Ureter (tissue), 1 donor: ENCODE measurements at places on chromosomes 12 and 14.

DNA sequence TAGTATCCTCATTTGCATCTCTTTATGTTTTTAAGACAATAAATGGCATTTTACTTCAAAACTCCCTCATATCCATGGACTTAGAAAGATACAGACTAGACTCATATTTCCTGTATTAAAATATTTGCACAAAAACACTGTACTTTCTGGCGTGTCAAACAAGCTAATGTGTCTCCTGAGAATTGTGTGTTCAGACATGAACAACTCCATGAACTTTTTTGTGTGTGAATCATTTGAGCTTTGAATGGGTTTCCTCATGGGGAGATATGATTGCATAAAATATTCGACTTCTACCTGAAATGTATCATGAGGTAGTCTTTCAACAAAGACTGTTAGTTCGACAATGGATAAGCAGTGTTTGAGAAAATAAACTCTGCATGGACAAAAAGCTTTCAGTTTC, 58.8 kb downstream of the TMEM30B start:
- DNase-seq: no peak

GRCh38 chr12:43309959-43310358, 242.0 kb downstream of the ADAMTS20 start:
- no peak for DNase-seq

- no peak for DNase-seq
Measured at GRCh38 chr14:85165094-85165493, 364.9 kb upstream of the FLRT2 start.

GRCh38 chr12:53044052-53044581, 5.7 kb upstream of the TNS2 start:
- DNase-seq: peak; percentile 50

DNA sequence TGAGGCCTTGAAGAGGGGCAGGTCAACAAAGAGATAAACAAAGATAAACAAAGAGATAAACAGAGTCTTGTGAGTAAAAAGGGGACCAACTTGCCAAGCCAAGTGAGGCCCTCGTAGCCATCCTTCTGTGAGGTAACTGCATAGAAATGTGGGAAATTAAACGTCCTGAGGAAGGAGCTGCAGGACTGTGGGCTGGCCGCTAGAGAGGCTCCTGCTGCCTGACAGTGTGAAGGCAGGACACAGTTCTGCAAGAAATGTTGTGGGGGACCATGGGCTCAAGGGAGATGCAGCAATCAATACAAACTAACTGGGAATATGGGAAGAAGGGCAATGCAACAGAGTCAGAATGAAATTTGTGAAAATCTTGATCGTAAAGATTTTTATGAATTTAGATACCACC, 91.9 kb downstream of the SLC8A3 start:
- no peak for DNase-seq

DNA sequence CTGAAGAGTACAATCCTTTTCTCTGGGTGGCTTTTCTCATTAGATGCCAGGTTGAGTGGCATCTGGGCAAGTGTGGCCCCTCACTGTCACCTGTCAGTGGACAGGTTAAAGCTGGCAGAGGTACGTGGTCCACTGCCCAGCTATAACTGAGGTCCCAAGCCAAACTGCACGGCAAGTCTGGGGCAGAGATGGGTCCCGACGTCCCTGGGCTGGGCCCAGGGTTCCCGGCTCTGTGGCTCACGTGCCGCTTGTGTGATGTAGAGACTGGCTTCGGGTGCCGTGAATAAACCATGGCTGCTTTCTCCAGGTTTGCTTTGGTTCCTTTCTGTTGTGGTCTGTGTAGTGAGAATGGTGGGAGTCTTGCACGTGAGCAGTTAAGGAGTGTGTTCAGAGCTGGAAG, 77.7 kb downstream of the WDR20 start:
- no peak for DNase-seq

DNA sequence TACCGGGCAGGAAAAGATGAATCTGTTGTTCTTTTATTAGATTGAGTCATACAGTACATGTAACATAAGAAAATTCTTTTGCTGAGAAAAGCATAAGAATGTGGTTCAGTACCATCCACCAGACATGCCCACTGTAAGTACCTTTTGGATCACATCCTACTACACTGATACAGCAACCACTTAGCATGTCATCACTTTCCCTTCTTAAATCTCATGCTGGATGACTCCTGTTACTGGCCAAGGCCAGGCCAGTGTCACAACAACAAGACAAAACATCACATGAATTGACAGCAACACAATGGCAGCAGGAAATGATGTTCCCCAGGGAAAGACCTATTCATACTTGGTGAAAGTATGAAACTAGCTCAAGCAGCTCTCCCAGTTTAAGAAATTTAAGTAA, 46.4 kb downstream of the STXBP6 start:
- no peak for DNase-seq

DNA sequence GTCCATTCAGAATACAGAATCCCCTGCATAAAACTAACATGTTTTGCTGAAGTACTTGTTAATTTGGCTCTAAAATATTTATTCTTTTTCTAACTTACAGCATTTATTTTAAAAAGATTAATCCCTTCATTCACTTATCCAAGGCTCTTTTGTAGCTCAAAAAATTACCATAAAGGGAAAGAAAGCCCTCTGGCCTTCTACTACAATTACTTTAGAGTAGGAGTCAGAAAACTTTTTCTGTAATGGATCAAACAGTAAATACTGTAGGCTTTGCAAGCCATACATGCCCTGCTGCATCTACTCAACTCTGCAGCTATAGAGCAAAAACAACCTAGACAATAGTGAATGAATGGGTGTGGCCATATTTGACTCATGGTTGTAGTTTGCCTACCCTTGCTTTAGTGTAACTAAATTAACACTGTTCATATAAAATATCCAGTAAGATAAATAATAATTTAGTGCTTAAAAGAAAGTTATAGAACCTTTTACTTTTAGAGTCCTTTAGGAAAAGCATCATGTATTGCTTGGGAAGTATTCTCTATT, 74.2 kb upstream of the ZFP36L1 start:
- DNase-seq: no peak
